ENCODE measurements at places on chromosomes 5 and 9. TPM values are rescaled to one million over a fixed set of nuclear protein-coding genes. Genes with fewer than 3 reads are reported as not detected.

- DNase-seq: no peak
Measured at GRCh38 chr5:139884144-139884543, 88.5 kb downstream of the PSD2 start.

DNA sequence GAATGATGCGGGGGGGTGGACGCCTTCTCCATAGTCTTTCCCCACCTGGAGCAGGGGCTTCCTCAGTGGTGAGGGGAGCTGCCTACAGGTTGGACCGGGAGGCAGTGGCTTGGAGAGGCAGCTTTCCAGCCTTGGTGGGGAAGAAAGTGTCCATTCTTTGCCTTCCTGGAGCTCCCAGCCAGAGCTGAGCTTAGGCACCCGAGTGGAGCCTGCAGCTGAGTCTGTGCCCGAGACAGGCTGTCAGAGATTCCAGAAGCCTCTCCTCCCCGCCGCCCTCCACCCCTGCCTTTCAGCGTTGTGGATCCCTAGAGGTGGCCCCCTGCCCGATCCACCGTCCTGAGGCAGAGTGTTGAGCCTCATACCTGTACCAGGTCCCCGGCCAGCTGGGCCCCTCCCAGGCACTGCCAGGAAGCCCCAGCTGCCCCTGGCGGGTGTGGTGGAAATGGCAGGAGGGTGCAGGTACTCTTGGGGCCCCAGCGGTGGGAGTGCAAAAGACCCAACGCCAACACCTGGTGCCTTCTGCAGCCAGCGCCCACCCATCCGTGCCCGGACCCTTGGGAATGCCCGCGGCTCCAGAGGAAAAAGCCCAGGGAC is 112.0 kb downstream of the RXRA start:
- no peak for DNase-seq

GRCh38 chr5:154482528-154483449 is 4.8 kb upstream of the HAND1 start:
- DNase-seq: no peak

GRCh38 chr9:124813041-124813440 is 36.1 kb downstream of the OLFML2A start:
- no peak for DNase-seq

- no peak for DNase-seq
Measured at GRCh38 chr5:35954175-35954574, 15.8 kb upstream of the CAPSL start.

DNA sequence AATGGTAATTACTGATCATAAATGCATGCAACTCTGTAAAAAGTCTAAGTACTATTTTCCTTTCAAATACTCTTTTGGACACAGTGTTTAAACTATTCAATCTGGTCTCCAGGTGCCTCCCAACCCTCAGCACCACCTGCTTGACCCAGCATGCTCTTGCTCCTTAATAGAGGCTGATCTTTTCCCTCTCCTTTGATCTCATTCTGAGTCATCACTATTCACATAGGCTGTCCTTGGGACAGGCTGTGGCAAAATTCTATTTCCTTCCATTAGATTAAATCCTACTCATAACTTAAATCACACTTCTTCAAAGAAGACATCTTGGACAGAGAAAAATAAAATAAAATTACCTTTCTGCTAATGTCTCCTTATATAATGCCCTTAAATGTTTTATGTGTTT is 199.4 kb upstream of the ST8SIA4 start:
- no peak for DNase-seq

DNA sequence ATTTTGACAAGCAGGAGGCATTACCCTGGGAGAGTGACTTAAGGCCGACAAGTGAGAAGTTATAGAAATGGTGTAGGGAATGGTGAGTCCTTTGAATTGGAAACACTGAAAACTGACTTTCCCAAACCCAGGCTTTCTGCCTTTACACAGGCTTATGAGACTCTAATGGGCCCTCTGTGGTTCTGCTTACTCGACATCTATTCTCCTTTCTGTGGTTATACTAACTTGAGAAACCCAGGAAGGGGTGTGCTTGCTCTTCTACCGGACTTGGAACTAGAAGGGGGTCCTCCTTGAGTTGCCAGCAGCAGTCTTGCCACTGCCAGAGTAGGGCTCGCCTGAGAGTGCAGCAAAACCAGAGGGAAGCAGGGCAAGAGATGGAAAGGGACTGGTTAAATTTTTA is 63.3 kb downstream of the FYB1 start:
- no peak for DNase-seq

- no peak for DNase-seq
Measured at GRCh38 chr5:34660444-34660843, 4.3 kb downstream of the RAI14 start.

DNA sequence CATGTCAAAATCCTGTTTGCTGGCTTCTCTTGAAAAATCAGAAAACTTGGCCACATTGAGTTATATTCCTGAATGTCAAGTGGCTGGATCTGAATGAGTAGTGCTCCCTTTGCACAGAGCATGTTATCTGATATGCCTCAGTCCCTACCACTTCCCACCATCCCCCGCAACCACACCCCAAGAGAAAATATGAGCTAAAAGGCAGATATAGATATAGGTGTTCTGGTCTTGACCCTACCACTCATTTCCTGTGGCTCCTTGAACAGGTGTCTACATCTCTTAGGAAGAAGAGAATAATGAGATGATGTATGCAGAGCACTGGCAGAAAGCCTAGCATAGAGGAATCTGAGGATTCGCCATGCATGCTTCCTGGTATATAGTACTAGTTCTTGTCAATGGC is 6.6 kb upstream of the CYSTM1 start:
- DNase-seq: no peak

GRCh38 chr5:67021031-67021430 is 175.6 kb downstream of the CD180 start:
- no peak for DNase-seq

DNA sequence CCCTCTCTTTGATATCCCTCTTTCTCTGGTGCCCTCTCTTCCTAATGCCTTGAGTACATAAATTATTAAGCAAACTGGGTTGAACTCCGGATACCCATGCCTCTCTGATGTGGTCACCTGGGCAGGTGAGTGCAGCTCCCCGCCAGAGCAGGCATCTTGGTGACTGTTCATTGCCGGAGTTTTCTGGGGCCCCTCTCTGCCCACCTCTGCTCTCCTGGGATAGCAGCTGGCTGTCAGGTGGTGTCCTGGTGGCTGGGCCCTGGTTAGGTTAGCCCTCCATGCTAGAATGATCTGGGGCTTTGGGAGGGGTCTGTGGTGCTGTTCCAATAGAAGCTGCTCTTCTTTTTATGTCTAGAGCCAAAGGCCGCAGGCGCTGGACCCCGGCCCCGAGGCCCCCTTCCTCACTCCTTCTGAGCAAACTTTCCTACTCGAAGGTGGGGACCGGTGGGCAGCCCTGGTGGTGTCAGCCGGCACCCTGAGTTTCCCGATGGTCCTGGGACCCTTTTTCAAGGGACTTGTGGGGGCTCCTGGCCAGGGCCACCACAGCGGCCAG is 4.9 kb upstream of the SCGB3A1 start:
- DNase-seq: no peak

DNA sequence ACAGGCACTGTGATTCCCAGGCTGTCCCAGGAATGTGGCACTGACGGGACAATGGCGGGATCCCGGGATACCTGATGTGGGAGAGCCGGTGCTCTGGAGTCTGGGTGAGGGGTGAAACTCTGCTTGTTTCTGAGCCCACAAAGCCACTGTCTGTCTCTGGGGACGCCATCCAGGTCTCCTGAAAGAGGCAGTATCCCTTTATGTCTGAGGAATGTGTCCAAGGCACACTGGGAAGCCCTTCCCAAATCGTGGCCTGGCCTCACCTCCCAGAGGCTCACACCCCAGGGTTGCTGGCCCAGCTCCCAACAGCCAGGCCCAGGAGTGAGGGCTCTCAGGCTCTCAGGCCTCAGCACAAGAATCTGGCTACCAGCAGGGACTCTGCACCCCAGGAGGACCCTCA is 27.1 kb downstream of the ORM2 start:
- DNase-seq: no peak

DNA sequence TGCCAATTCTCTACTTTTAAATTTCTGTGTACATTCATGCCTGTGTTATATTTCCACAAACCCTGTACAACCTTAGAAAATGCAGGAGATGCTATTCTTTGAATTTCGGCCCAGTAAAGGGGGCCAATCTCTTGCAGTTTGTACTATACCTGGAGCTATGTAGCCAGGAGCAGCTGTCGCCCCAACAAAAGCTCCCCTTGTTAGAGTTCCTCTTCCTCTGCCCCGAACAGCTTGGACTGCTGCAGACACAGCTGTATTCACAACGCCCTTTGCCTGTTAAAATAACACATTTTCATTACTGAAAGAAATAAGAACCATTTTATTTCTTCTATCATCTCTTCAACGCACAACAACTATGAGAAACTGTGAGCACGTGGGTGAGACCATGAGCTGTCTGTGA is 99.2 kb downstream of the GPR21 start:
- DNase-seq: no peak

DNA sequence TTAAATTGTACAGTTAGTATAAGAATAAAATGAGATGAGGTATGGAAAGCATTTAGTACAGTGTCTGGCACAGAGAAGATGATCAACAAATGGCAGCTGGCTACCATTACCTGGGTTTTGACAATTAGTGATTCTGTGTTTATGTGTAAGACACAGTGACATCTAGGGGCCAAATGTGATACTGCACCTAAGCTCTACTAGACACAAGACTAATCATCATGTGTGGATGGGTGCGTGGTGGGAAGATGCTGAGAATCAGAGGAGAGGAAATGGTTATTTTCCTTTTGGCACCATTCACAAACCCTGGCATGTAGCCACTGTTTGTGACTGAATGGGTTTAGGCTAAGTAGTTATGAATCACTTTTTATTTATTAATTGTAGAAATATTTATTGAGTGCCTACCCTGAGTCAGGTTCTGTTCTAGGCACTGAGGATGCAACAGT is 109.8 kb upstream of the TBC1D2 start:
- no peak for DNase-seq

DNA sequence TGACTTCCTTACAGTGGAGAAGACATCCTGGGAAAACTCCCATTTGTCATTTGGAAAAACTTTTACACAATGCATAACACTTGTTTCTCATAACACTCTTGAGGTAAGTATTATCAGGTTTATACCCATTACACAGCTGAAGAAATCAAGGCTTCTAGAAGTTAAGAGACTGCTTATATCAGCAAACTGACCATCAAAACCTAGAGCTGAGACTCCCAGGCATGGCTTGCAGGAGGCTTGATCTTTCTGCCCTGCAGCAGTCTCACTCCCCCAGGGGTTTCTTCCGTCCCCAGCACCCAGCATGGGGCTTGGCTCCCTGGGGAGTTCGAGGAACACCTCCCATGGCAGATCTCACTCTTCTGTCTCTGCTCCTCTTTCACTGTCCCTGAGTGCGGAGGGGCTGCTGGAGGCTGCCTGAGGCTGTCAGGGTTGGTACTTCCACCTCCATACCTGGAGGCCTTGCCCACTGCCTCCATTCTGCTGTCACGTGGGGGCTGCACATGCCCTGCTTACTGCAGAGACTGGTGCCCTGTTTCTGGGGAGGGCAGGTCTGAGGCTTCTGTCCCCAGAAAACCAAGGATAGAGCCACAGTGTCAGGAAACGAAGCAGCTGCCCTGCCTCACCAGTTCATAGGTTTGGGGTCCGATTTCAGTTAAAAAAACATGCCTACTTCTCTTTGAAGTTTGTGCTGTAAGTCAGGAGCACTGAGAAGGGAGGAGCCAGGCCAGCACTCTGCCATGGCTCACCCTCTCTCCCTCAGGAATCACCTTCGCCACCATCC is 202.5 kb downstream of the PAX5 start:
- no peak for DNase-seq

DNA sequence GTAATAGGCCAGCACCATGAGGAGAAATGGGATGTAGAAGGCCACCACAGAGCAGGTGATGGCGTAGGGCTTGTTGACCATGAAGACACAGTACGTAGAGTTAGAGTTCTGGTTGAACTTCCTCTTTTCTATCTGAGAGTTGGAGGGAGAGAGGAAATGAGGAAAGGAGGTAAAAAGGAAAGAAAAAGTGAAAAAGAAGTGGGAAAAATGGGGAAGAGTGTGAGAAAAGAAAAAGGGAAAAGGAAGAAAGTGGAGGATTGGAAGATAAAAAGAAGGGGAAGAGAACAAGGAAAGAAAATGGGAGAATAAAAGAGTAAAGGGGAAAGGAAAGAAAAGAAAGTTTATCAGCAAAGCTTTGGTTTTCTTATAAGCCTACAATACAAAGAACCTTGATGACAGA is 126.1 kb downstream of the FBXO38 start:
- DNase-seq: no peak

- DNase-seq: no peak
Measured at GRCh38 chr9:91589101-91589553, 165.5 kb upstream of the NFIL3 start.

GRCh38 chr5:138965626-138966025 is 90.5 kb upstream of the LRRTM2 start:
- DNase-seq: no peak

DNA sequence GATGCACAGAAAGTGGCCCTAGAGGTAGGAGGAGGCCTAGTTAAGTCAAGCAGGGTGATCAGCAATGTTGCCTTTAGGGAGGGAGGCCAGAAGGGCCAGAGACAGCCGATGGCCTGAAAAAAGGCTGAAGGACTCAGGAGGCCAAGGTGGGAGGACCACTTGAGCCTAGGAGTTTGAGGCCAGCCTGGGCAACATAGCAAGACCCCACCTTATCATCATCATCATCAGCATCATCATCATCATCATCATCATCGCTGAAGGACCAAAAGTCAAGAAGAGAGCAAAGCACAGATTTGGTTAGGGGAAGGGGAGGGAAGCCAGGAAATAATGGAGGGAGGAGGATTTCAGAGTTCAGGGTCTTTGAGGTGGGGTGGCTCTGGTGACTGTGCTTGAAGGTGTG is 74.3 kb downstream of the RALGPS1 start:
- no peak for DNase-seq

GRCh38 chr9:10387282-10387681 is 225.5 kb downstream of the PTPRD start:
- no peak for DNase-seq

GRCh38 chr5:61186634-61187033 is 24.4 kb upstream of the SMIM15 start:
- no peak for DNase-seq

DNA sequence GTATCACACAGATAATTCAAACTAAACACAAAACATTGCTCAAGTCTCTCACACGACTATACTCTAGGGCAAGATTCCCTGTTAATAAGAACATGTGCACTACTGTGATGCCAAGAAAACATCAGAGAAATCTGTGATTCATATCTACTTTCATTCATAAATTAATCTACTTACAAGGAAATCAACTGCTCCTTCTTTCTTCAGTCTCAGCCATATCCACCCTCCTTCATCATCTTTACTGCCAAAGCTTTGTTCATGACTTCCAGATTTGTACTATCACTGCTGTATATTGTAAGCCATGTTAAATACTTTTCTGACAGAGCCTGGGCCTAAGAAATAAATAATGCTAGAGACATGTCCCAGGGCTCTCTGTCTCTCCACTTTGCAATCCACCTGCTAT is 35.1 kb downstream of the CTNNAL1 start:
- DNase-seq: no peak

- DNase-seq: no peak
Measured at GRCh38 chr9:22040760-22041159, 31.7 kb upstream of the CDKN2B start.

Gene SLCO6A1
- total RNA-seq: not detected

Gene SREK1
- 53.4 TPM for total RNA-seq

Gene GLRA1
- total RNA-seq: not detected

Gene C5orf52
- not detected for total RNA-seq

Gene COL5A1
- 0.10 TPM for total RNA-seq

Gene IL7R
- 273 TPM for total RNA-seq

Gene PCDHGB6
- total RNA-seq: not detected

Gene GPR151
- not detected for total RNA-seq

Gene PCDHB11
- total RNA-seq: not detected

Gene PIP5KL1
- total RNA-seq: 1.5 TPM
